D721Med (cell line): ENCODE measurements at places on chromosomes 6 and 20.

DNA sequence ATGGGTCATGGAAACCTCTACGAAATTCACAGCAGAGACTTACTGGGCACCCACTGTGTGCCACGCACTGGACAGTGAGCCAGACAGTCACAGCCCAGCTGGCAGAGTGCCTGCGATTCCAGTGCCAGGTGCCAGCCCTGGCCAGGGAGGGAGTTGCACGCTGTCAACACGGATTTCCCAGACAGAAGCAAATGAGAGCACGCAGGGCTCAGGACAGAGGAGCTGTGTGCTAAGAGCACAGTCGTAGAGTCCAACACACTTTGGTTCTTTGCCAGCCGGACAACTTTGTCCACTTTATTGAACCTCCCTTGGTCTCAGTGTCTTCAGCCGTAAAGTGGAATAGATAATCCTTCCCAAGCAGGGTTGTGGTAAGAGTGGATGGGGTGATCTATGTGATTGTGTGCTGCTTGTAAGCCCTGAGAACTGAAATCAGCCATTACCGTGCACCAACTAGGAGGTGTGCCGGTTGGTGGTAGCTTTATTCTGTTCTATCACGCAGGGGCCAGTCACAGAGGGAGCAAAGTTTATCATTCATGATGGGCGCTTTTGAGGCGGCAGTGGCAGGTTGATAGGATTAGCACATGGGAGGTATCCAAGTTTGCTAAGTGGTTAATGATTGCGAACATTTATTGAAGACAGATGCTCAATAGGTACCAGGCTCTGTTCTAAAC, 40.6 kb downstream of the SIRPA start:
- no peak for DNase-seq

GRCh38 chr6:7725412-7725811, 487 bp upstream of the BMP6 start:
- no peak for DNase-seq

GRCh38 chr20:58448958-58449357, 59.9 kb downstream of the VAPB start:
- DNase-seq = no peak

DNA sequence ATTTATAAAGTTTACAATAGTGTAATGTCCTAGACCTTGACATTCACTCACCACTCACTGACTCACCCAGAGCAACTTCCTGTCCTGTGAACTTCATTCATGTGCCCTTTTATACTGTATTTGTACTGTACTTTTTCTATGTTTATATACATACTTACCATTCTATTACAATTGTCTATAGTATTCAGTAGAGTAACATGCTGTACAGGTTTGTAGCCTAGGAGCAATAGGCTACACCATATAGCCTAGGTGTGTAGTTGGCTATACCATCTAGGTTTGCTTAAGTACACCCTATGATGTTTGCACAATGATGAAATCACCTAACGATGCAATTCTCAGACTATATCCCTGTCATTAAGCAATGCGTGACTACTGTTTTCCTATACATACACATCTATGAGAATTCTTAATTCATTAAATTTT, 17.5 kb downstream of the EDEM2 start:
- no peak for DNase-seq

- no peak for DNase-seq
Measured at GRCh38 chr6:80250391-80250997, 144.0 kb downstream of the BCKDHB start.

GRCh38 chr6:56864171-56864616, 90.7 kb upstream of the BEND6 start:
- DNase-seq = no peak

GRCh38 chr20:39518654-39519053, 556.5 kb downstream of the DHX35 start:
- DNase-seq = no peak

GRCh38 chr20:15056246-15056645, 718.8 kb upstream of the FLRT3 start:
- DNase-seq = no peak

GRCh38 chr20:23161968-23162696, 76.0 kb upstream of the CD93 start:
- no peak for DNase-seq

GRCh38 chr6:95417856-95418255, 159.5 kb upstream of the MANEA start:
- DNase-seq = no peak

GRCh38 chr6:40585223-40585622, 1.9 kb downstream of the LRFN2 start:
- DNase-seq = no peak

GRCh38 chr6:111727802-111728201, 122.1 kb upstream of the TRAF3IP2 start:
- DNase-seq = no peak

GRCh38 chr20:922781-923180, 6.6 kb upstream of the ANGPT4 start:
- no peak for DNase-seq

DNA sequence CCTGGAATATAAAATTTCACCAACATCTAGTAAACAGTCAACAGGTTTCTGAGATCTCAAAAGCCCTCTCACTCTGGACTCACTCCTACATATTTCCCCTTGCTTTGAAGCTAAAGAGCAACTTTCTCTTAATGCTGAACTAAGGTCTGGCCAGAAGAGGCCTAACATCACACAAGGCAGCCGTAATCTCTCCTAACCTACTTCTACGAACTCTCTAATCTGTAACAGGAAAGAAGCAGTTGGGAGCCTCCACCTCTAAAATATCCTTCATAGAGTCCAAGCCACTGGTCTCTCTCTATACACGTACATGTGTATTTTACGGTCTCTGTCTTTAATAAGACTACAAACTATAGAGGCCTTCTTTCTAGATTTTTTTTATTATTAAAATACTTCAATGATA, 72.0 kb downstream of the REV3L start:
- no peak for DNase-seq

- DNase-seq = no peak
Measured at GRCh38 chr20:10747019-10747418, 73.2 kb upstream of the JAG1 start.

GRCh38 chr6:142881761-142882160, 63.2 kb downstream of the HIVEP2 start:
- DNase-seq = no peak

GRCh38 chr6:160224639-160225237, 33.9 kb downstream of the SLC22A2 start:
- DNase-seq = no peak

- no peak for DNase-seq
Measured at GRCh38 chr6:43517505-43518357, 842 bp downstream of the POLR1C start.

DNA sequence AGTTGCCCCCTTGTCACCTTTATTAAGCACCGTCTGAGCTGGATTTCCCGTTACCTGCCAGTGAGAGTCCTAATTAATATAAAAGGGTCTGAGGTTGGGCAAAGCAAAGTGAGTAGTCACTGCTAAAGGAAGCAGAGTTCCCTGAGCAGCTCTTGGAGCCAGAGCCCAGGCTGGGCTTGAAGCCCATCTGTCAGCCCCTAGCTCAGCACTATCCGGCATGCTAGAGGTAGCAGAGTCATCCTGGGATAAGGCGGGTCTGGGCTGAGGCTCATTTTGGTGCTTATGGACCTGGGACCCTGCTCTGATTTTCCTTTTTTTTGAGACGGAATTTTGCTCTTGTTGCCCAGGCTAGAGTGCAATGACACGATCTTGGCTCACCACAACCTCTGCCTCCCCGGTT, 46.2 kb downstream of the ADNP start:
- no peak for DNase-seq

DNA sequence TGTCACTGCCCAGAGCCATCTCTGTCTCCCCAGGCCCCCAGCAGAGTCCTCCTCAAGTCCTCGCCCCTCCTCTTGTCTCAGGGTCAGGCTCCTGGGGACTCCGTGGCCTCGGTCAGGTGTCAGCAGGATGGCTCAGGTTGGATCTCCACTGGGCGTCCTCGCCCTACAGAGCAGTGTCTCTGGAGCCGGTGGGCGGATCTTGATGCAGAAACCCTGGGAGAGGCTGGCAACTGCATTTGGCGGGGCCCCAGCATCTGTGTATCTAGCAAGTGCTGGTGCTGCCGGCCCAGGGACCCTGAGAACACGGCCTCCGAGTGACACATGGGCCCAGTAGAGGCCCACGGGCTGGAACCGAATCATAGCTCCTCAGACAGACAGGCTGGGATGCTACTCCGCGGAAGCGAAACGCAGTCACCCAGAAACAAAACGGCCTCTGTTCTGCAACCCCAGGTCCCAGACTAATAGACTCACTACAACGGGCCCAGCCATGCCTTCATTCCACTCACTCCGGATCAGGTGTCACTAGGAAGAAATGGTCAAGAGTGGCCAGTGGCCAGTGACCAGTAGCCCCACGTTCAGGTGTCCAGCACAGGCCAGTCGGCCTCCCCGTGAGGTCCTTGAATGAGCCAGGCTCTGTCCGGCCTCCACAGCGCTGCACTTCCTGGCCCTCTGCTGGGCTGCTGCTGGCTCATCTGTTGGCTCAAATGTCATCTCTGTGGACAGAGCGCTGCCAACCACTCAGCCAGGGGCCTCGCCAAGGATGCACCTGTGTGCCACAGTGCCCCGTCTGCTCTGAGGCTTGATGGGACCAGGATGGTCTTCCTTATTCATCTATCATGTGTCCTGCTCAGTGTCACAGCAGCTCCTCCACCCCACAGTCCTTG, 12.6 kb upstream of the FRMD1 start:
- no peak for DNase-seq

DNA sequence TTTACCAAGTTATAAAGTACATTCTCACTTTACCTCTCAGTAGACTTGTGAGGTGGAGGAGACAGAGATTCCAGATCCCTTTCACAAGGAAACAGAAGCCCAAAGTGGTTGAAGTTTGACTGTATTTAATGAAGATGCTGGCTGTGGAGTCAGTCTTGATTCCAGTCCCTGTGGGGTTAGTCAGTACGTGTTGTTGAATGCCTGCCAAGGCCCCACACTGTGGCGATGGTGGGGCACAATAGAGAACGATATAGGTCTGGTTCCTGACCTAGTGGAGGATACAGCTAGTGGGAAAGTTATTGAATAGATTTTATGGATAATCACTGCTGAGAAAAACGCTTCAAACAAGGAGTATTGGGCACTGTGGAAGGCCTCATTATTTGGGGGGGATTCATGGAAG, 71.4 kb downstream of the LRRC1 start:
- no peak for DNase-seq

- DNase-seq = no peak
Measured at GRCh38 chr20:49267327-49267726, 10.5 kb downstream of the ZNFX1 start.

DNA sequence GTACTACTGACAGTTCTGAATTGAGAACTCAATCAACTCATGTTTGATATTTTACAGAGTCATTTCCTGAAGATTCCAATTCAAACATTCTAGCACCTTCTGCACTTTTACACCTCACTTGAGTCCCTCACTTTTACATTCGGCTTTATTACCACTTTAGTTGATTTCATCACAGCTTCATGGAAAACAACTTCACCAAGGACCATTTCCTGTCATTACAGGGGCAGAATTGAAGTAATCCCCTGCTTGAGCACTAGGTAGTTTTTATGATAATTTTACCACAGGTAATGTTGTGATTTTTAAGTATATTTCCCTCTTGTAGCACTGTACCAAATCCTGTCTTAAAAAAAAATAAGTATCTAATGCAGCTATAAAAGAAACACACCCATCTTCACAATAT, 312.9 kb downstream of the BTBD9 start:
- no peak for DNase-seq

GRCh38 chr6:44664716-44665115, 277.2 kb downstream of the CDC5L start:
- peak; percentile 45 for DNase-seq

- no peak for DNase-seq
Measured at GRCh38 chr6:28449056-28449455, 5.8 kb upstream of the ZSCAN23 start.

DNA sequence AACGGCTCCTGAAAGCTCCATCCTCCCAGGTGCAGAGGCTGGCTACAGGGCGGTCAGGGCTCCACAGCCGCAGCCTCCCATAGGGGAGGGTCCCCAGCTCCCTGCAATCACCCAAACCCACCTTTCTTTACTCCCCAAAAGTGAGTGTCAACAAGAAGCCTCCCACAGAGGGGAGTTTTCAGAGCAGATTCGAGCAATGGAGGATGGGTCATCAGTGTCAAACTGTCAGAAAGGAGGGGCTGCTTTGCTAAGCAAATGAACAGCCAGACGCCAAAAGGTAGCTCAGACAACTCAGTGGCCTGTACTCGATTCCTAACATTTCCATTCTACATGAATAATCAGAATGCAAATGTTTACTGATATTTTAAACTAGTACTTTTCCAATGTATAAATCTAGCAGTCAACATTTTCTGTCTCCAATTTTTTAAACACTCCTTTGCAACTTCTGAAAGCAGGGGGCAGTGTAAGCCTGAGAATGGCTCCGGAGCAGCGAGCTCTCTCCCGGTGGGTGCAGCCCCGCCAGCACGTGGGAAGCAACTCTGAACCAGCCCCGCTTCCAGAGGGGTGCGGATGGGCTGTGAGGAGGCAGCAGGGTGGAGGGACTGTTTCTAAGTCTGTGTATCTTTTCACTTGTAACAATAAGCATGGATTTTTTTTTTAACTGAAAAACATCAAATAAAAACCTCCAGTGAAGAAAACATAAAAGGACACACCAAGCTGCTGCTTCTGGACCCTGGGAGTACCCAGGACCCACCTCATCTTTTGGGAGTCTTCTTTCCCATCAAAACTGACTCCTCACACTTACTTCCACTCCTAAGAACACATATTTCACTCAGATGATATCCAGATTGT, 54.9 kb downstream of the TAF4 start:
- peak; percentile 70 for DNase-seq

DNA sequence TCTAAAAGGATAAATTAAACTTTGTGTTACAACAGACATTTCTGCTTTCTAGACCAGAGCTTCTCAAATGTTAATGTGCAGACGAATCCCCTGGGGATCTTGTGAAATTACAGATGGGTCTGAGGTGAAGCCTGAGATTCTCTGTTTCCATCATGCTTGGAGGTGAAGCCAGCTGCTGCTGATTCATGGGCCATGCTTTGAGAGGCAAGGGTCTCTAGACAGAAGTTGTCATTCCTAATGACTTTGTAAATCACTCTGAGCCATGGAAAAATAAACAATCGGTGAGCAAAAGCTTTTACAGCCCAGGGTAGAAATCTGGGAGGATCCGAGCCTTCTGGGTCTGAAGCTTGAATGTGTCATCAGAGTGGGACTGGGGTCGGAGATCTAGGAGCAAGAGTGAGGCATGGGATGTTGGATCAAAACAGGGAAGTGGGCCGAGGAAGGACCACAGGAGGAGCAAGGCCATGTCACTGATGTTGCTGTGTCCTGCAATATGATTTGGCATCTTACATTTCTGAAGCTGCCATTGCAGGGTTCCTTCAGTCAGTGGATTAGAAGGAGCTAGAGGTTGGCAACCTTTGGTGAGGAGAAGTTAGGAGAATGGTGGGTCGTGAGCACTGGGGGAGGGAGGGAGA, 77.3 kb downstream of the TRMT11 start:
- no peak for DNase-seq

- DNase-seq = peak; percentile 35
Measured at GRCh38 chr6:158358450-158359077, 46.3 kb downstream of the TULP4 start.

GRCh38 chr20:10527781-10528180, 92.7 kb downstream of the SLX4IP start:
- no peak for DNase-seq

GRCh38 chr6:69846770-69847491, 19.4 kb upstream of the COL19A1 start:
- no peak for DNase-seq

GRCh38 chr6:42450477-42451332, 1.0 kb downstream of the TRERF1 start:
- no peak for DNase-seq
